ENCODE measurements at places on chromosomes 16 and 17.

DNA sequence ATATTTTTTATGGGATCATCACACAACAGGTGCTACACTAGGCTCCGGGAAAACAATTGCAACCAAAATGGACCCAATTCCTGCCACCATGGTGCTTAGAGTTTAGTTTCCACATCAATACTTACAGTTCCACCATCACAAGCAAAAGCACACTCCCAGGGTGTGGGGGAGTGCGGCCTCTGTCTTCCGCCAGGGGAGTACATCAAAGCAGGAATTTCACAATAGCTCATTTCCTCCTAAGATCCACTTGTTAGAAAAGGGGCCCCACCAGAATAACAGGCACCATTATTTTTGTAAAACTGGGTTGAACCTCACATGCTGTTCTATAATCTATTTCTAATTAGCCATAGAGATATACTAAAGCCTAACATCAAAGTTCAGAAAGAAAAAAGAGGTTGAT lies 44.3 kb upstream of the PSMD7 start:
- no peak for DNase-seq

DNA sequence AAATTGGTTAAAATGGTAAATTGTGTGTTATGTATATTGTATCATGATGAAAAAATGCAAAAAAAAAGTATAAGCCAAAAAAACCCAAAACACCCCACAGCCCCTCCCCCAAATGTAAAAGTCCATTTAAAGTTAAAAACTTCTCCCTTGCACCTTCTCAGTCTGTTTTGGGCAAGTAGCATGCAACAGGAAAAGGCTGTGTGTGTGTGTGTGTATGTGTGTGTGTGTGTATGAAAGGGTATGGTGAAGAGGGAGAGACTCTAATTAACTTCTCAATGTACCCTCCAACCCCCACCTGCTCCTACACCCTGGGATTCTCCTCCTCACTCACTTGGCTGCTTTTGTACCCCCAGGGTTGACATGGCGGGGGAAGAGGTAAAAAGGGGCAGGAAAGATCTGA lies 9.2 kb upstream of the GGT6 start:
- no peak for DNase-seq

- DNase-seq, result peak; percentile 44
Measured at GRCh38 chr16:69112285-69113129, 7.1 kb downstream of the HAS3 start.

- peak; percentile 30 for DNase-seq
Measured at GRCh38 chr16:4882633-4883285, 35.5 kb downstream of the UBN1 start.

DNA sequence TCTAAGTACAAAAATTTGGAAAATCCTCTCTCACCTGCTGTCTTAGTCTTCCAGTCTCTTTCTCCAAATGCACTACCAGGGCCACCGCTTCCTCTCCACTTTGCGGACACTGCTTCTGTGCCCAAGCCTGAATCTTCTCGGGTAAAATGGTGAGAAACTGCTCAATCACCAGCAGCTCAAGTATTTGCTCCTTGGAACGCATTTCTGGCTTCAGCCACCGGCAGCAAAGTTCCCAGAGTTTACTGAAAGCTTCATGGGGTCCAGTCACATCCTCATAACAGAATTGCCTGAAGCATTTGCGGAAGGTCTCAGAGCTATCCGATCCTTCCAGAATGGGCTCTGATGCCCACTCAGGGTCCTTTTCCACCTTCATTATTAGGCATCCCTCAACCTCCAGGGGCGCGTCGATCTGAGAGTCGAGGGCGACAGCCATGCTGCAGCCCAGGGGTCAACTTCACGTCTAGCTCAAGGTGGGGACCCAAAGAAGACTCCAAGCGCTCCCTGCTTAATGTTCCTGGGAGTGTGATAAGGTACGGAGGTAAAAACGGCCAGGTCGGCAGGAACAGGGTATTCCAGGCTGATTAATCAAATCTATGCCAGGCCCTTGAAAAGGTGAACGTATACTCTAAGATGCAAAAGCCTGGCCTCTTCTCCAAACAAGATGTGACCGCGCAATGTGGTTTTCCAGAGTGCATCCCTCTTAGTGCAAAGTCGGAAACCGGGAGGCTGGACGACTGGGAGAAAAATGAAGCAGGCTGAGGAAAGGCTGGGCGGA lies 763 bp downstream of the ZKSCAN2 start:
- peak; percentile 54 for DNase-seq

GRCh38 chr16:1859650-1860049 lies 12.3 kb downstream of the MEIOB start:
- no peak for DNase-seq

GRCh38 chr17:82793974-82794630 lies 42.2 kb downstream of the TBCD start:
- peak; percentile 13 for DNase-seq

DNA sequence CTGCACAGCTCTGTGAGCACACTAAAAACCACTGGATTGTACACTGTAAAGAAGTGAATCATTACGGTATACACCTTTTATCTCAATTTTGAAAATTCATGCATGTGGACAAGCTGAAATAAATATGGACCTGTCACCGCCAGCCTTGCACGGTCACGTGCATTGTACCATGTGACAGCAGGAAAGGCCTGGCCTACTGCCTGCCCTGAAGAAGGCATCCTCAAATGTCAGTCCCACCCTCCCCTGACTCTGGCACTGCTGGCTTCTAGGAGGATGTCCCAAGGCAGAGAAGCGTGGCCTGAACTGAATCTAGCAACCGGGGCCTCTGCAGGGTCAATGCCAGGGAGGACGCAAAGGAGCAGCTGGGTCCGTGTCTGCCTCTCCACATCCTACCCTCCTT lies 34.6 kb downstream of the SLC38A8 start:
- no peak for DNase-seq

GRCh38 chr16:67228034-67228785 lies 1.3 kb downstream of the TMEM208 start:
- DNase-seq, result no peak

DNA sequence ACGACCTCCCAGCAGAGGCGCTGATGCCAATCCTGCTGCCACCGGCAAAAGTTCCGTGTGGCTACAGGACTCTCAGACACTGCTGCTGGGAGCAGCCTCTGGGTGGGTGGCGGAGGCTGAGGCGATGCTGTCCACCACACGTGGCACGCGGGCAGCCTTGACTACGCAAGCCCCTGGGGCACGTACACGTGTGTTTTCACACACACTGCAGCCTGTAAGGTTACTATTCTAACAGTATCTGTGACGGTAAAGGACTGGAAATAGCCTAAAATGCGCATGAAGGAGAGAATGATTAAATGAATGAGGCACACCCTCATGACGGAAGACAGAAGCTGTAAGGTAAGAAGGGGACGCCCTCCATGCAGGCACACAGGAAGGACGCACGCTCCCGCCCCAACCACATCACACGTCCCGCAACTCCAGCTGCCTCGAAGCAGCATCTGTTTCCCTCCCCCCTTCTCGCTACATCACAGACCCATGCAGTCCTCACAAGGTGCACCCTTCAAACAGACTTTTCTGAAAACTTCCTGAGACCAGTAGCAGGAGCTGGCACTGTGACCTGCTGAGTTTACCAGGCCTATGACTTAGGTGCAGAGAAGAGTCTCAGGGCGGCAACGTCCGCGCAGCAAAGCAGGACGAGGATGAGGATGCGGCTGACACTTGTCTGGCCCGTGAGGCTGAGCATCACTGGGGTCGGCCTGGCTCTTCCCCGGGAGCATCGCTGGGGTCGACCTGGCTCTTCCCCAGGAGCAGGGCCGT lies 28.7 kb upstream of the FASN start:
- DNase-seq, result no peak

- no peak for DNase-seq
Measured at GRCh38 chr16:50530277-50531236, 17.6 kb upstream of the NKD1 start.

GRCh38 chr16:65994291-65994690 lies 372.2 kb upstream of the CDH5 start:
- DNase-seq, result no peak

DNA sequence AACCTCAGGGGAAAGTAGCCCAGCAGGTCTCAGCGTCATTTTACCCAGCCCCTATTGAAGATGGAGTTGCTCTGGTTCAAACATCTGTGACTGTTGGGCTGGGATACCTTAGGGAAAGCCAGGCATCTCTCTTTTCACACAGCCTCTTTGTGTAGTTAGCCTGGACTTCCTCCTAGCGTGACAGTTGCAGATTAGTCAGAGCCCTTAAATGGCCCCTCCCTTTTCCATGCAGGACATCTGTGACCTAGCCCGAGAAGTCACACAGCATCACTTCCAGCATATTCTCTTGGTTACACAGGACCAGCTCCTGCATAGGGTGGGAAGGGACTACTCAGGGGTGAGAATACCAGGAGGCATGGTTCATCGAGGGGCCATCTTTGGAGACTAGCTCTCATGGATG lies 375.0 kb upstream of the RBFOX1 start:
- DNase-seq, result no peak

- DNase-seq, result peak; percentile 48
Measured at GRCh38 chr16:57091200-57091974, 996 bp upstream of the CPNE2 start.

GRCh38 chr16:4178468-4179010 lies 62.3 kb upstream of the ADCY9 start:
- no peak for DNase-seq

- DNase-seq, result no peak
Measured at GRCh38 chr17:41518031-41518430, 659 bp downstream of the KRT15 start.

GRCh38 chr17:9251273-9251672 lies 230.0 kb downstream of the NTN1 start:
- no peak for DNase-seq

- no peak for DNase-seq
Measured at GRCh38 chr17:173166-173911, 8.1 kb downstream of the DOC2B start.

DNA sequence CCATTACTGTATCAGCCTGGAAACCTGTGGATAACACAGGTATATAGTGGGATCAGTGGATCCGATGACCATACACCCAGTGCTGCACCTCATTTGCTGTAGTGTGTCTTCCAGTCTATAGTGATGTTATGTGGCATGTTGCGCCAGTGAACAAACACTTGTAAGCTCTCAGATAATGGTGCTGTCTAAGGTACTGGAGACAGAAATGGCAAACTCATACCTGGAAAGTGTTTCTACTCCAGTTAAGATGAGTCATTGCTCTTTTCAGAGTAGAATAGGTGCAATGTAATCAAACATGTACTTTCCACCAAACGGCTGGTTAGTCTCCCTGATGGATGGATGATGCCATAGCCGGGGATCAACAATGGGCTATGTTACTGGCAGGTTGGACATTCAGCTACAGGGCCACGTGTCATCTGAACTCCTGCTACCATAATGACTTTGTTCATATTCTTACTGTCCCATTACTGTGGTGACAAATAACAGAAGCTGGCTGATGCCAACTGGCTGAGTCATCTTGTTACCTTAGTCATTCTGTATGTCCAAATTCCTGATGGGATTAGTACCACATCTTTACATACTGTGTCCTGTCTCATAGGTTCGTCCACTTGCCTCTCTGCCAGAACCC lies 6.3 kb downstream of the CCL11 start:
- no peak for DNase-seq

DNA sequence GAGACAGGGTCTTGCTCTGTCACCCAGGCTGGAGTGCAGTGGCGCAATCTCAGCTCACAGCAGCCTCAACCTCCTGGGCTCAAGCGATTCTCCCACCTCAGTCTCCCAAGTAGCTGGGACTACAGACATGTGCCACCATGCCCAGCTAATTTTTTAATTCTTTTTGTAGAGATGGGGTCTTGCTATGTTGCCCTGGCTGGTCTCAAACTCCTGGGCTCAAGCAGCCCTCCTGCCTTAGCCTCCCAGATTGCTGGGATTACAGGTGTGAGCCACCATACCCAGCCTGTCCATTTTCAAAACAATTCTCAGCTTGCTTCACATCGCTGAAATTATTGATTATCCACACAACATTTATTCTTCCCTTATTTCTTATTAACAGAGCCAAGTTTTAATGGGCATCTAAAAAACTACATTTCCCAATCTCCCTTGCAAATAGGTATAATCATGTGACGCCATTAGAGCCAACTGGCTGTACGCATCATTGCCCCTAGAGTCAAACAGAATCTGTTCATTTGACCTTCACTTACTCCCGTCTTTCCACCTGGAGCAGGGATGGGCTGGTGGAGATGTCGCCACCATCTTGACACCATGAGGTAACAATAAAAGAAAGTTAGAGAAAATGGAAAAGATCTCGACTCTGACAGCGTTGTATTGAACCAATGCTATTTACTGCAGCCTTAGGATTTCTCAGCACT lies 148.0 kb upstream of the FOXF1 start:
- DNase-seq, result no peak

DNA sequence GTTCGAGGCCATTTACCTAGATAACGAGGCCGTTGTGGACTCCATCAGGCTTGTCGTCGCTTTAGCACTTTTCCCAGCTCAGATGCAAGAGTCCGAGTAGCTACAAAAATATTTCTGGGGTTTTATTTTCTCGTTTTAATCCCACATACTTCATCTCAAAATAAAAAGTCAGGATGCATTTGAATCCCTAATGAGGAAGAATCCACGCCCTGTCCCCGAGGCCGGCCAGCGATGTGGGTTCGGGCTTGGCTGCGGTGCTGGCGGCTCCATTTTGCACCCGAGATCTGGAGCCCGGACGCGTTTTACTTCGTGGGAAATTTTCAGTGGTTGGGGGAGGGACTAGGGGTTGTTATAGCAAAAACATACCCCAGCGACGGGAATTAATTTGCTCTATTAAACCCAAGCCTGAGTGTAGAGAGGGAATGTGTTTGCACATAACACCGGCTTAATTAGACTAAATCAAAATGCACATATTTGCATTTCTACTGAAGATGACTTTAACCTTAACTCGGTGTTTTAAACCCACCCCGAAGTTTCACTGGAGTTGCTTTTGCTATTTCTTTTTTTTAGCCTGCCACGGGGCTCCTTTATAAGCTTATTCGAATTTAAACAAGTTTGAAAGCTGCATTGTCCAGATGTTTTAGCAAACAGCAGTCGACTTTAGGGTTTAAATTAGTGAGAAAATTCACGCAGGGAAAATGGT lies 4.8 kb downstream of the IRX5 start:
- DNase-seq, result no peak

GRCh38 chr16:84766978-84767773 lies 52.6 kb upstream of the CRISPLD2 start:
- no peak for DNase-seq

DNA sequence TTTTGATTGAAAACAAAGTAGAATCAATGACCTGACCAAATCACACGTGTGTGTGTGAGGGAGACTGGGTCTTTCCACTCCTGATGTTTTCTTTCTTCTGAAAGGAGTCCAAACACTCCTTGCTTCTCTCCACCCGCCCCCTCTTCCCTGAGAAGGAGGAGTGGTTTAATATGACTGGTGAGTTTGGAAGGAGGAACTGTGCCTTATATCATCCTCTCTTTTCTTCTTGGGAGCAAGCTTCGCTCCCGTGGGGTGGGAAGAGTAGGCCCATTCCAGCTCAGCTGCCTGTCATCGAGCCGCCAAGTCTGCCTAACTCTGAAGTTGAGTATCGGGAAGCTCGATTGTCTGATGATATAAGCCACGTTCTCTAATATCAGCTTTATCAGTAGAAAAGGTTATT lies 96.5 kb downstream of the YPEL2 start:
- peak; percentile 28 for DNase-seq

- no peak for DNase-seq
Measured at GRCh38 chr17:75570772-75571171, 16.8 kb upstream of the MYO15B start.

- peak; percentile 76 for DNase-seq
Measured at GRCh38 chr16:526181-527014, 1.1 kb upstream of the CAPN15 start.

GRCh38 chr16:50099957-50100648 lies 34.3 kb downstream of the HEATR3 start:
- DNase-seq, result no peak

Measured in adipocyte (in vitro differentiated cells).